ENCODE measurements at places on chromosomes 5 and 9. TPM values are rescaled to one million over a fixed set of nuclear protein-coding genes. Genes with fewer than 3 reads are reported as not detected.

GRCh38 chr9:132935026-132935425 is 9.4 kb downstream of the TSC1 start:
- no peaks in the 10 kb centered on the region for H3K36me3 ChIP-seq
- peaks cover 15% of the 10 kb centered on the region for H3K4me1 ChIP-seq
- H3K27me3 ChIP-seq, result no peaks in the 10 kb centered on the region
- H3K27ac ChIP-seq, result no peak overlapping the region
- no peak overlapping the region for H3K4me3 ChIP-seq

GRCh38 chr9:121927636-121928035 is 165.5 kb downstream of the TTLL11 start:
- no peak overlapping the region for H3K27ac ChIP-seq
- H3K27me3 ChIP-seq, result no peaks in the 10 kb centered on the region
- no peaks in the 10 kb centered on the region for H3K4me1 ChIP-seq

GRCh38 chr5:172425402-172425801 is 28.9 kb downstream of the SH3PXD2B start:
- H3K27ac ChIP-seq, result no peak overlapping the region
- H3K27me3 ChIP-seq, result no peaks in the 10 kb centered on the region
- DNase-seq, result no peak
- peaks cover 7% of the 10 kb centered on the region for H3K4me1 ChIP-seq
- H3K4me3 ChIP-seq, result no peak overlapping the region
- H3K36me3 ChIP-seq, result no peaks in the 10 kb centered on the region

Gene AQP7
- total RNA-seq, result not detected
